ENCODE measurements at places on chromosomes 6 and 20. TPM values are rescaled to one million over a fixed set of nuclear protein-coding genes. Genes with fewer than 3 reads are reported as not detected.

DNA sequence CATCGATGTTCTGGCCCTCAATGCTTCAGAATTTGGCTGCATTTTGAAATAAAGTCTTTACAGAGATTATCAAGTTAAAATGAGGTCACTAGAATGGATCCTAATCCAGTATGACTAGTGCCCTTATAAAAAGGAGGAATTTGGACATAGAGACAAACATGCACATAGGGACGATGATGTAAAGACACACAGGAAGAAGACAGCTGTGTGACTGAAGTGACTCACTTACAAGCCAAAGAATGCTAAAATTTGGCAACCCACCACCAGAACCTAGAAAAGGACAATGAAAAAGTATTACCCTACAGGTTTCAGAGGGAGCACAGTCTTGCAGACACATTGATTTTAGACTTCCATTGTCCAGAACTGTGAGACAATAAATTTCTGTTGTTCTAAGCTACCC lies 322.8 kb upstream of the GJE1 start:
- no peak overlapping the region for H3K4me3 ChIP-seq
- H3K36me3 ChIP-seq, result no peaks in the 10 kb centered on the region

Gene SLC52A3
- total RNA-seq, result 1.3 TPM

- H3K4me3 ChIP-seq, result no peak overlapping the region
- no peaks in the 10 kb centered on the region for H3K4me1 ChIP-seq
- no peaks in the 10 kb centered on the region for H3K36me3 ChIP-seq
- no peak overlapping the region for H3K27ac ChIP-seq
Observed at GRCh38 chr20:41632896-41633295, 14.7 kb upstream of the CHD6 start.

DNA sequence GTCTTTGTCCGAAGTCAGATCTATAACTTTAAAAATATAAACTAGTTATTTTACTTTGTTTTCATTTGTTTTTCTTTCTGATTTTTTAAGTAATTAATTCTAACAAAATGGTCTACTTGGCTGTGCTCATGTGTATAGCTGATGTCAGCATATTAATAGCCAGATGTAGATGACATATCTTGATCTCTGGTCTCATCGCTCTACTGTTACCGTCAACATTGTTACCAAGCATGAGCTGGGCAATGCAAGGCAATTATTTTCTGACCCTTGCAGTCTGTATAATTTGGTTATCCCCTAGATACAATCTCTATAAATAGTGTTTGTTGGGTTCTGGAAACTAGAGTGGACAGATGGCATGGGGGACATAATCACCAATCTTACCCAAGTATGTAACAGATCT lies 151.6 kb upstream of the PTPRK start:
- no peak for DNase-seq
- H3K27me3 ChIP-seq, result peaks cover 15% of the 10 kb centered on the region
- no peaks in the 10 kb centered on the region for H3K4me1 ChIP-seq
- no peaks in the 10 kb centered on the region for H3K36me3 ChIP-seq
- H3K4me3 ChIP-seq, result no peak overlapping the region

Gene PTCRA
- not detected for total RNA-seq

All from type B pancreatic cell (in vitro differentiated cells).